ENCODE measurements at places on chromosomes 5 and 9. TPM values are rescaled to one million over a fixed set of nuclear protein-coding genes. Genes with fewer than 3 reads are reported as not detected.

The MARVELD2 gene
- 29.5 TPM for total RNA-seq

The GLRA1 gene
- not detected for total RNA-seq

DNA sequence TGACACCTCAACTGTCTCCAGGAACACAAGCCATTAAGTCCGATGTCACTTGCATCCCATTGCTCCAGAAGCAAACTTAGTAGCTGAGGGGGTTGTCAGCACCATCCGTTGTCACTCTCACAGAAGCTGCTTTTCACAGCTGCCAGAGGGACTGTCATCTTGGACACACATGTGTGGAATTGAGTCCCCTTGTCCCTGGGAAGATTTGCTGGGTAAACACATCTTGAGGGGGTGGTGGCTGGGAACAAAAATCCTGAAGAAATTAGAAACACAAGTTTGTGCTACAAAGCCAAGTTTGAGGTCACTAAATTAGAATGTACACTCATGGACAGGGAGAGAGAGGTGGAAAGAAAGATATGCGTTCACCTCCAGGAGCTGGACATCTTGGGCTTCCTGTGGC, 55.2 kb upstream of the ADRA1B start:
- no peak for DNase-seq

GRCh38 chr9:70995511-70995910, 125.9 kb downstream of the TRPM3 start:
- no peak for DNase-seq

DNA sequence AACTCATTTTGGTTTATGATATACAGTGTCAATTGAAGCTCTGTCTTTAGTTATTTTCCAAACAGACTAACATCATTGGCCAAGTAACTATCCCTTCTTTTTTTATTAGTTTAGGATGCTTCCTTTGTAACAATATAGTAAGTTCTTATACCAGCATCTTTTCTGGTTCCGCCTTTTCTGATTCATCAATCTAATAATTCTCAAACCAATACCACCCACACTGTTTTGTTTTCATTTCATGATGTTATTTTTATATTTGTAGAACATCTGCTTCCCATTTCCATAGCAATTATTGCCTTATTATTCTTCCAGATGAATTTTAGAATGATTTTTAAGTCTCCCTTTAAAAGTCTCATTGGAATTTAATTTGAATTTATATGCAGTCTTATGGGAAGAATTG, 218.1 kb downstream of the RFK start:
- DNase-seq: no peak

- DNase-seq: no peak
Observed at GRCh38 chr9:73114058-73114457, 37.6 kb upstream of the ANXA1 start.

DNA sequence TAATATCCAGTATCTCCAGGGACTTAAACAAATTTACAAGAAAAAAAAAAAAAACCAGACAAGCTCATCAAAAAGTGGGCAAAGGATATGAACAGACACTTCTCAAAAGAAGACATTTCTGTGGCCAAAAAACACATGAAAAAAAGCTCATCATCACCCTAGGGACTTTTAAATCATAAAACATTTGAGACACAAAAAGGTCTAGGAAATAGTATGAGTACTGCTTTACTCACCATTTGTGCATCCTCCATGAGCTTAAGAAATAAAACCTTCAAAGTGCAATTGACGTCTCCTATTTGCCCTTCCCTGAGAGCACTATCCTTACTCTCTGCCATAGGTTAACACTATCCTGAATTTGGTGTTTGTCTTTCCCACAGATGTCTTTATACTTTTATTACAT, 193.7 kb upstream of the NREP start:
- DNase-seq: no peak

- DNase-seq: no peak
Observed at GRCh38 chr5:103280967-103281366, 22.4 kb downstream of the MACIR start.
